ENCODE measurements at places on chromosomes 7 and 10.

DNA sequence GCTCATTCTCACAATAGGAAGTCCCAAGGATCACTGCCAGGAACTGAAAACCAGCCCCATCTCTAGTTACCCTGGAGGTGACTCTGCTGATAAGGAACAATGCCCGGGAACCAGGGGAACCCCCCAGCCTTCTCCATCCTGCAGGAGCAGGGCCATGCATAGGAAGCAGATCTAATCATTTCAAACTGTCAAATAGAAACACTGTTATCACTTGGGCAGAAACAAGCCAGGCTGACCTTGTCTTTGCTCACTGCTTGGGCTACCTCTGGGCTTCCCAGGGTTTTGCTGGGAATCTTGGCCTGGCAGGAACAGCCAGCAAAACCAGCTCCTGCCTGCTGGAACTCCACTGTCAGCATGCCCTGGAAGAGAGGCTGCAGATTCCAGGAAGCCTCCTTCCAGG is 114.1 kb downstream of the RNF216 start:
- no peak for DNase-seq

- no peak for DNase-seq
Measured at GRCh38 chr10:83225781-83226180, 913.5 kb upstream of the GHITM start.

DNA sequence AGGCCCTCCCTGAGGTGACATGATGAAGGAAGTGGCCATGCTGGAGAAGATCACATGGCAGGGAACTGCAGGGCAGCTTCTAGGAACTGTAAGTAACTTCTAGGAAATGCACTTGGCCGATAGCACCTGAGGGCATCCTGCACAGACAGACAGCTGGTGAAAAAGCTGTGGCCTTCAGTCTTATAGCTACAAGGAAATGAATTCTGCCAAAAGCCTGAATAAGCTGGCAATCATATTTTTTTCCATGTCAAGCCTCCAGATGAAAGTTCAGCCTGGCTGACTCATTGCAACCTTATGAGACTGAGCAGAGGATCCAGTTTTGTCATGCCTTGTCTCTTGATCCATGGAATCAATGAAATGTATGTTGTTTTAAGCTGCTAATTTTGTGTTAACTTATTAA is 91.1 kb upstream of the CACNA2D1 start:
- no peak for DNase-seq

DNA sequence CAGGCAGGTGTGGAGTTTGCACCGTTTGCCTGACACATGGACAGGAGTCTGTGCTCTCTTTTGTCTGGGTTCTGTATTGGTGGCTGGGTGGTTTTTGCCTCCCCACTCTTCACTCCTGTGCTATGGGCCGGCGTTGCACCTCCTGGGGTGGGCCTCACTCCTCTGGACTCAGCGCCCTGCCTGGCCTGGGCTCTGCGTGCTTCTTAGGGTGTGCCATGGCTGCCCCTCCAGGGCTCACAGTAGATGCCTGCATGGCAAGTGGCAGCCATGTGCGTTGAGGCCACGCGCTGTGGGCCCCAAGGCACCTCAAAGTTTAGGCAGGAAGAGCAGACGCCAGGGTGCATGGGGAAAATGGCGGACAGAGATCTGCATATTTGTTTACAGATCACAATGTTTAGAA is 319.8 kb downstream of the ADARB2 start:
- DNase-seq = no peak

- DNase-seq = no peak
Measured at GRCh38 chr10:24973163-24973562, 20.8 kb upstream of the PRTFDC1 start.

DNA sequence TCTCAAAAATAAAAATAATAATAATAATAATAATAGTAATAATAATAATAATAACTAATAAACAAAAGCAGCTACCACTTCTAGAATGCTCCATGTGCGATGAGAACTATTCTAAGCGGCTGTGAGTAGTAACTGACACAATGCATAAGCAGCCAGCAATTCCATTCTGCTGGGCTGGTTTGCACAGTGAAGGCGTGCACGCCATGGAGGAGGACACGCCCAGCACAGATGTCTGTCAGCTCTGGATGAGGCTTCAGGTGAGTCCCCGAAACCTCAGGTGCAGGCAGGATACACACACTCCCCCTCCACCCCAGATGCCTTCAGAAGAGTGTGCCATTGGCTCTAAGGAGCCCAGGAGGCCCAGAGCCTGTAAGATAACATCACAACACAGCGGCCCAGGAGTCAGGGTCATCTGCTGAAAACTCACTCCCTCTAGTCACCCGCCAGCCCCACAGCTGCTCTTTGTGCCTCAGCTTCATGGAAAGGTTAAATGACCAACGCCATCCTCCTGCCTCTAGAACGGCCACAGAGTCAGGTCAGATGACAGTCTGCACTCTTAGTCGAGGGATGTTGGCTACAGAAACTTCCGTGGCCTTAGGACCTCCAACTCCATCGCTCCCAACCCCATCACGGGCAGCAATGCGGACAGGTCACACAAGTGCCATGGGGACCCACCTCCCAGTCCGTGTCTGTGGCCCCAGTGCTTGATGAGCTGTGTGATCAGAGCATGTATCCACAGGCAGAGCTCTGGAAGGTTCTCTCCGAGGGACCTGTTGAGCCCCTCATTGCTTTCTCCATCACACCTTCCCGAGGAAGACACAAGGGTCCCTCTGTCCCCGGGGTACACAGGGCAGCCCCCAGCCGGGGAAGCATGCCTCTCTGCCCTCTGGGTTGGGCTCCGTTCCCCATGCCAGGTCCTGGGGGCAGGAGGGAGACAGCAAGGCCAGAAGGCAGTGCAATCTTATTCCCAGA is 103.9 kb downstream of the CTBP2 start:
- DNase-seq = no peak

DNA sequence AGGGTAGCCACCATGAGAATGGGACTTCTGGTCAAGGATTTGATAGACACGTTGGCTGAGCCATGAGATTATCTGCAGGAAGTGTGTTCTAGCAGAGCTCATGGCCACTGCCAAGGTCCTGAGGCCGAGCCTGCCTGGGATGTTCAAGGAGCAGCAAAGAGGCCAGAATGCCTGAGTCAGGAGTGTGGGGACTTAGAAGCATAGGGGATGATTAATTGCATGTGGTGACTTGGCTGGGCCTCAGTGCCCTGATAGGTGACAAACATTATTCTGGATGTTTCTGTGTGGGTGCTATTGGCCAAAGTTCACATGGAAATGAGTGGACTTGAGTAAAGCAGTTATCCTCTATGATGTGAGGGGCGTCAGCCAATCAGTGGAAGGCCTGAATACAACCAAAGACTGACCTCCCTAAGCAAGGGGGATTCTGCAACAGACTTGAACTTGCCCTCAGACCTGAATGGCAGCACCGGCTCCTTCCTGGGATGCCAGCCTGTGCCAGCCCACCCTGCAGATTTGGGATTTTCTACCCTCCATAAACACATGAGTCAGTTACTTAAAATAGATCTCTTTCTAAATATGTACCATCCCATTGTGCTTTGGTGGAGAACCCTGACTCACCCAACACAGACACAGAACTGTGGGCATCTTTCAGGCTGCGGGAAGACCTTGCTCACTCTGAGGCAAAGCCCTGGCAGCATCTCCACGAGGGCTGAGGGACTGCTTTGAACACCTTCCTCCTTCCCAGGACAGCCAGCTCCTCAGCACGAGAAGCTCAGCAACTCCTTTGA is 363.9 kb upstream of the MGMT start:
- DNase-seq = no peak

- no peak for DNase-seq
Measured at GRCh38 chr10:596725-597345, 92.6 kb downstream of the DIP2C start.

GRCh38 chr10:1509011-1509530 is 228.3 kb downstream of the ADARB2 start:
- no peak for DNase-seq

GRCh38 chr10:22342421-22342820 is 2.9 kb upstream of the SPAG6 start:
- DNase-seq = no peak

DNA sequence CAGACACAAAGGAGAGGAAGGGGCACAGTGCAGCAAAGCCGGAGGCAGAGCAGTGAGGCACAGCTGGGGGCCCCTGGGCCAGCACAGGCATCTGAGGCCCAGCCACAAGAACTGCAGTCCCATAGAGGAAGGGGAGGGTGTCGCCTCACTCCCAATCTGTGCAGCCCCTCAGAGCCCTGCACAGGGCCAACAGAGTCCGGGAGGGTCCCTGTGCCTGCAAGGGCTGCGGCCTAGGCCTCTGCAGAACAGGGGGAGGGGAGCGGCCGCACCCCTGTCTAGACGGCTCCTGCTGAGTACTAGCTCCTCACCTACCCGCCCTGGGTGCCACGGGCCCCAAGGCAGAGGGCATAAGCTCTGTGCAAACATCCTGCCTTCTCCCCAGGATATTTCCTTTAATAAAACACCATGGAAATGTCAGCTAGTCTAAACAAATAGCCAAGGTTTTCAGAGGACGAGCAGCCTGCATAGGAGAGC is 32.4 kb upstream of the RET start:
- DNase-seq = no peak

GRCh38 chr10:97538411-97538810 is 34.2 kb upstream of the ANKRD2 start:
- no peak for DNase-seq

DNA sequence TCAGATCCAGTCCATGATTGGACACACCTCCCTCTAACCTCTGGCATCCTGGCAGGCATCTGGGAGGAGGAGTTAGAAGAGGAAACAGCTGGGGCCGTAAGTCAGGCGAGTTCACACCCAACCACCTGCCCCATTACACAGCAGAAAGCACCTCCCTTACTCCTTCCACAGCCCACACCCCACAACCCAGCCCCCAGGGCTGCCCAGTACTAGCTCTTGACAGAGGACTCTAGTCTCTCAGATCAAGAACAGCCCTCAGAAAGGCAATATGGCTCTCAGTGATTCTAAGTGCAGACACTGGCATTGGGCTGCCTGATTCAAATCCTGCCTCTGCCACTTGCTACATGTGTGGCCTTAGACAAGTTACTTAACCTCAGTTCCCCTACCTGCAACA is 34.1 kb downstream of the KCNMA1 start:
- no peak for DNase-seq

DNA sequence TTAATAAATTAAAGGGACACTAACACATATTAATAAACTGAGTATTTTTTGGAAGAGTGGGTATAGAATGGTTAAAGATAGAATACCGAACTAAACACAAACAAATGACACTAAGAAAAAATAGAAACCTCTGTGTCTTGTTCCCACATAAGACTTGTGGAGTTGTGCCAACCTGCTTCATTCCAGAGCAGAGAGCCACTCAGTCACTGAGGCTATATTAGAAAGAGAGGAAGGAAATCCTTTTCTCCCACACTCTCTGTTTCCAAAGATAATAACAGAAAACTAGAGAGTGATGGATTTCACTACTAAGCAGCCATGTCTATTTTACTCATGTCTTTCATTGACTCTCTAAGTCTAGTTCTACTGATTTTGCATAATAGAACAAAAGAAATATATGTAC is 26.0 kb downstream of the CTNNA3 start:
- no peak for DNase-seq

- no peak for DNase-seq
Measured at GRCh38 chr7:501526-501925, 18.1 kb downstream of the PDGFA start.

Measured in activated CD4-positive, alpha-beta T cell treated with anti-CD3 and anti-CD28 coated beads, Interleukin-2, amount 50 U/mL, for 4 hours (primary cell).